ENCODE measurements at places on chromosomes 16 and 17.

GRCh38 chr17:50278526-50279180 lies 4.4 kb downstream of the TMEM92 start:
- H3K27me3 ChIP-seq, result peaks cover 1% of the 10 kb centered on the region
- no peak overlapping the region for H3K27ac ChIP-seq
- no peak for DNase-seq
- H3K4me3 ChIP-seq, result no peak overlapping the region
- H3K36me3 ChIP-seq, result no peaks in the 10 kb centered on the region

- no peak overlapping the region for H3K4me3 ChIP-seq
- DNase-seq, result no peak
- no peaks in the 10 kb centered on the region for H3K36me3 ChIP-seq
- H3K4me1 ChIP-seq, result no peaks in the 10 kb centered on the region
- no peaks in the 10 kb centered on the region for H3K27me3 ChIP-seq
These were observed 15.1 kb downstream of the GSDMB start for GRCh38 chr17:39903158-39903884.

DNA sequence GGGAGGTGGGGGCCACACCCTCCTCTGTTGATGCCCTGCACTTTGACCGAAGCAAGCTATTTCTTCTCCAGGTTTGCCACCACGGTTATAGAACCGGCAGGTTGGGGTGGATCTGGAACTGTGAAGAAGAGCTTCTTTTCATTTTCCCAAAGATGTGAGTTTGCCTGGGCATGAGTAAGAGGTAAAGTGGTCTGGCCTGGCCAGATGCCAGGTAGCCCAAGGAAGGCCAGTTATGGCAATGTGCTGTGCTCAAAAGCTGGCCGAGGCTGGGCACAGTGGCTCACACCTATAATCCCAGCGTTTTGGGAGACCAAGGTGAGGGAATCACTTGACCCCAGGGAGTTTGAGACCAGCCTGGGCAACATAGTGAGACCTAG lies 18.7 kb downstream of the ATP6V0D1 start:
- no peaks in the 10 kb centered on the region for H3K4me1 ChIP-seq
- no peak for DNase-seq
- H3K4me3 ChIP-seq, result no peak overlapping the region
- H3K27ac ChIP-seq, result no peak overlapping the region
- no peaks in the 10 kb centered on the region for H3K36me3 ChIP-seq

DNA sequence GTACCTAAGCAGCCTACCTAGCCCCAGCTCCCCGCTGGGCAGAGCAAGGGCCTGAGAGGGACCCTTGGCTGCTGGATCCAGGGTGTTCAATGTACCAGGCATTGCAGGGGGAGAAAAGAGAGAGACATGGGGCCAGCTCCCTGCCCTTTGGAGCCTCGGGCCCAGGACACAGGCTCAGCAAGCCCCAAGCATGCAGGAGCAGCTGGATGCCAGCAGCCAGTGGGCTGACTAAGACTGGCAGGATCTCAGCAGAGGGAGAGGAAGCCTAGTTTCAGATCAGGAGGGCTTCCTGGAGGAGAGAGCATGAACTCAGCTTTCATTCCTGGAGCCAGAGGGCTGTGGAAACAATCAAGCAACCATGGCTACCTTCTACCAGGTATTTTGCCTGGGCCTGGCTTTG lies 82.0 kb upstream of the NKD1 start:
- no peaks in the 10 kb centered on the region for H3K36me3 ChIP-seq

DNA sequence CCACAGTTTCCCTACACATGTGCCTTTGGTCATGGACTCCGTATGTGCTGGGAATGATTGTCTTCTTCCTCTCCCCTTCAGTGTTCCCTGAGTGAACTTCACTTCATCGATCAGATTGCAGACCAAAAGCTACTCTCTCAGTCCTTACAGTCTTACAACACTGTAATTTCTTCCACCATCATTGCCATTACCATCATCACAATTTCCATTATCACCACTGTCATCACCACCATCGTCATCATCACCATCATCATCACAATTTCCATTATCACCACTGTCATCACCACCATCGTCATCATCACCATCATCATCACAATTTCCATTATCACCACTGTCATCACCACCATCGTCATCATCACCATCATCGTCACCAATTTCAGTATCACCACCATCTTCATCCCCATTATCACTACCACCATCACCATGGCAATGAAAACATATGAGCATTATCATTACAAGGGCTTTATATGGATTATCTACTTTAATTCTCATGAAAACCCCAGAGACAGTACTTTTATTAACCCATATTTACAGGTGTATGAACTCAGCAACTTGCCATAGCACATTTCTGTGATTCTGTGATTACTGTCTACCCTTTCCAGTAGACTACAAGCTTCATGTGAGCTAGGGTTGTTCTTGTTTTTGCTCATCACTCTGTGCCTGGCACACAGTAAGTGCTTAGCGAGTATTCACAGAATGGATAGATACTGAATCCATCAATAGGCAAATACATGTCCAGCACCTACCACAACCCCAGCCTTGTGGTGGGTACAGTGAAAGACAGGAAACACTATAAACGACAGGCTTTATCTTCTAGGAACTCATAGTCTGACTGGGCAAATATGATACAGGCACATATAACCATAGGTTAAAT lies 327.0 kb downstream of the XYLT1 start:
- no peaks in the 10 kb centered on the region for H3K36me3 ChIP-seq
- no peaks in the 10 kb centered on the region for H3K4me1 ChIP-seq
- DNase-seq, result no peak
- no peak overlapping the region for H3K4me3 ChIP-seq
- no peaks in the 10 kb centered on the region for H3K27me3 ChIP-seq
- H3K27ac ChIP-seq, result no peak overlapping the region

Data from neural progenitor cell (in vitro differentiated cells).